ENCODE measurements at places on chromosomes 12 and 14. TPM values are rescaled to one million over a fixed set of nuclear protein-coding genes. Genes with fewer than 3 reads are reported as not detected.

GRCh38 chr12:46831335-46832129 lies 5.7 kb upstream of the SLC38A4 start:
- no peak for DNase-seq

COX6A1 gene
- total RNA-seq, result 169 TPM

HVCN1 gene
- 6.1 TPM for total RNA-seq

- DNase-seq, result no peak
These were observed 16.1 kb upstream of the NR4A1 start for GRCh38 chr12:52035190-52035589.

GRCh38 chr12:32773691-32774090 lies 18.0 kb upstream of the YARS2 start:
- no peak for DNase-seq

GRCh38 chr14:52315355-52315718 lies 1.2 kb downstream of the PTGER2 start:
- no peak for DNase-seq

DNA sequence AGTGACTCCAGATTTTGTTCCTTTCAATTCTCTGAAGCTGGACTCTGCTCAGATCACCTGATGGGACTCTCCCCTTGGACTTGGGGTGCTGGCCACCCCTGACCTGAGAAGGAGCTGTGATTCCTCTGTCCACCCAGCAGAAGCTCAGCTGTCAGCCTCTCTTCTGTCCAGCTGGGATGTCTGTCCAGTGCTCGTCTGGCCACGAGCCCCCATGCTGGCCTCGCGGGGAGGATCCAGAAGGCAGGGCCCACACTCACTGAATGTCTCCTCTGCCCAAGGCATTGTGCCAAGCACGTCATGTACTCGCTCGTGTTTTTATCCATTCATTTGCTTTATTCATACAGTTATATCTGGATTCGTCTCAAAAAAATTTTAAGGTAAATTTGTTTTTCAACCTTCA lies 14.2 kb upstream of the SLC24A4 start:
- DNase-seq, result no peak

DNA sequence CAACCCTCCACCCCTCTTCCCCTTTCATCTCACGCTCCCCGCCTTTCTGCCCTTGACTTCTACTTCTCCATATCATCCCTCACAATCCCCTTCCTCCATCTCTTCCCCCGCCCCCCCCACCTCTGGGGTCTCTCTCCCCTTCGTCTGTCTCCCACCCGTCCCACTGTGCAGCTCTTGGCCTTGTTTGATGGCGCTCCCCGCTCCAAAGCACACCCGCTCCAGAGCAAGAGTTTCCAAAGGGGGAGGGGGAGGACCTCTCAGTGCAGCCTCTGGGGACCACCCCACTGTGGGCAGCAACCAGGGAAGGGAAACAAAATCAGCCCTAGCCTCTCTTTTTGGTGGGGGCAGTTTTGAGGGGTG lies 774 bp downstream of the CHGA start:
- DNase-seq, result no peak

DNA sequence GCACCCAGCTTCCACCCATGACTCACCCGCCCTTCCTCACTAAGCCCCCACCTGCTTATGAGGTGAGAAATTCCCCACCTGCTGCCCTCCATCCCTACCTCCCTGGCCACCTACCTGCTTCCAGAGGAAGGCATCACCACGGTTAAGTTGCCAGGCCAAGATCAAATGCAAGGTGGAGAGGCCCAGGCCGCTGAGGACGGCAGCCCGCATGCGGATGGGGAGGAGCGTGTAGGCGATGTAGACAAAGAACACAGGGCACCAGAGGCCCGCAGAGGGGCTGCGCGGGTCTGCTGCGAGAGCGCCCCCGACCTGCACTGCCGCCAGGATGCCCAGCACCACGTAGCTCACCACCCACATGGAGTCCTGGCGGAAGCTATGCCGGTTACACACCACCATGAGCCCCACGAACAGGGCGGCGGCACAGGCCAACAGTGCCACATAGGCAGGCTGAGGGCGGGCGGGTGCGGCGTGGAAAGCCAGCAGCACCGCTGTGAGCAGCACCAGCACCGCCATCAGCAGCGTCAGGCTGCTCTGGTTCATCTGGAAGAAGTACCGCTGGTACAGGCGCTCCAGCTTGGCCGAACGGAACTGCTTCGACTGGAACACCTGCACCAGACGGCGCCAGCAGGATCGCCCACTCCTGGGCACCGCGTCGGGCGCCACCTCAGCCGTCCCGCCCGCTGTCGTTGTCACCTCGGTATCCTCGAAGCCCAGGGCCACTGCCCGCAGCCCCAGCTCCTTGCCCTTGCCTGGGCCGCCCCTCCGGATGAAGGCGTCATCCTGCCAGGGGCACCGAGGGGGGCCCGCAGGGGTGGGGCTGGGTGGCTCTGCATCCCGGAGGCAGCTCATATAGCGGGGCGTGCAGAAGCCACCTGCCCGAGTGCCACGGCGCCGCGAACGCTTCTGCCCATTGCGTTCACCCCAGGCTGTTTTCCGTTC lies 6.2 kb downstream of the ADCY6 start:
- no peak for DNase-seq

GRCh38 chr12:105738051-105738450 lies 400.7 kb downstream of the NUAK1 start:
- DNase-seq, result no peak

DNA sequence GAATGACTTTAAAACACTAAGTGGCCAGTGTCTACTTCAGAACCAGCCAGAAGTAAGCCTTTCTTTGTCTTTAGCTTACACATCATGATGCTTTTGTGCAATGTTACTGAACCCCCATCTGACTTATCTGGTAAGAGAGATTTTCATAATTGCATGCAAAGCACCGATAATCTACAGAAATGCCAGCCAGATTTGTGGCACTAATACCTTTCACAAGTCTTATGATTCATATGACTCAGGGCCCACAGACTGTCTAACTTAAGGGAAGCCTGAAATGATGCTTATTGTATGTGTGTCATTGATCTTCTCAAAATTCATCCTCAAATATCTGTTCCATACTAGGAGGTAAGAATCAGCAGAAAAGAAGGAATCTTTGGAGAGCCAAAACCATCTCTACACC lies 18.0 kb downstream of the IGF1 start:
- DNase-seq, result no peak

SYNE3 gene
- total RNA-seq, result 71.7 TPM

CCDC38 gene
- not detected for total RNA-seq

TMEM119 gene
- total RNA-seq, result 5.9 TPM

DNA sequence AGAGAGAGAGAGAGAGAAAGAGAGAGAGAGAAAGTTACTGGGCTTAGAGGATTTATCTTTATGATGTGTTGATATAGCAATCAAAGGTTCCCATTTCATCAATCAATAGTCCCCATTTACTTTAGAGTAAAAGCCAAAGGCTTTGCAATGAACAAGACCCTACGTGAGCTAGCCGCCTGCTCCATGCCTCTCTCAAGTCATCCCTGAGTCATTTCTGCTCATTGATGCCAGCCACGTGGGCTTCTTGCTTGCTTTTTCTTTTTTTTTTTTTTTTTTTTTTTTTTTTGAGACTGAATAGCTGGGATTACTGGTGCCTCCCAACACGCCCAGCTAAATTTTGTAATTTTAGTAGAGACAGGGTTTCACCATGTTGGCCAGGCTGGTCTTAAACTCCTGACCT lies 70.9 kb downstream of the GPR135 start:
- DNase-seq, result no peak

OR10G2 gene
- not detected for total RNA-seq

ZNF740 gene
- total RNA-seq, result 32.6 TPM

GRCh38 chr14:91606851-91607250 lies 96.7 kb upstream of the PPP4R3A start:
- no peak for DNase-seq

CCDC197 gene
- total RNA-seq, result not detected

HOXC12 gene
- not detected for total RNA-seq

- no peak for DNase-seq
These were observed 5.5 kb upstream of the BCL11B start for GRCh38 chr14:99277530-99277929.
